ENCODE measurements at places on chromosomes 6 and 20.

GRCh38 chr6:44064089-44064947 is 62.9 kb downstream of the MRPL14 start:
- peak; percentile 92 for DNase-seq

DNA sequence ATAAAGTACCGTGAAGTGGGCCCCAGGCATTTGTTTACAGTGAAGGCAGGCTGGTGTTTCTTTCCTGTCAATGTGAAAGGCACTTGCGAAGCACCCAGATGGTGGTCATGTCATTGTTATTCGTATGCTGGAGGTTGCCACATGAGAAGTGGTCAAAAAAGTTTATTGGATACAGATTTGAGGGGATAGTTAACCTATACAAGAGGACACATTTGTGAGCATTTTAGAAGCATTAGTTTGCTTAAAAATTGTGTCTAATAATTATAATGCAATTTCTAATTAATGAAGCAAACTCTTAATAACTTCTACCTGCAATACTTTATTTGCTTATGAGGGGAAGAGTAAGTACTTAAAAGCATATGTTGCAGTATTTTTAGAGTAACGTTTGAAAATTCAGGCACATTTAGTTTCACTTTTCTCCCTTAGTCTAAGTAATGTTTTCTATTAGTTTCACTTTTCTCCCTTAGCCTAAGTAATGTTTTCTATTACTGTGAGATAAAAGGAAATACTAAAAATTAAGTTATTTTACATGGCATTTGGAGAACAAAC is 120.7 kb upstream of the CLDN20 start:
- peak; percentile 45 for DNase-seq

GRCh38 chr20:36744764-36745191 is 1.1 kb downstream of the NDRG3 start:
- DNase-seq: no peak

- DNase-seq: peak; percentile 44
Observed at GRCh38 chr20:8242066-8242465, 110.0 kb downstream of the PLCB1 start.

- DNase-seq: no peak
Observed at GRCh38 chr20:31962761-31963160, 5.2 kb upstream of the XKR7 start.

DNA sequence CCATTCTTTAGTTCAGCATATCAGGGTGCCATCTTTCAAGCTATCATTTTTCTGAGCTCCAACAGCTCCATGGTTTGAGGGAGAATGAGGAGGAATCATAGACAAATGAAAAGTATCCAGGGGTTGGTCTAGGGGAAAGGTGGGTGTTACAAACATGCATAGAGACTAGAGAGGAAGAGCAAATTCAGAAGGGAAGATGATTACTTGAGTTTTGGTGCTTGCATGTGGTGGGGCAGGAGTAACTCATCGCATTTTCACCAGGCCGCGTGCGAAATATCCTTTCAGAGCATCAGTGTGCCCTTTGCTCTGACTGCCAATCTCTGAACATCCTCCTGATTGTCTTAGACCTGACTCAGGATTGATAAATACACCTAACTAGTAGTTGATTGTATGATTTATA is 7.7 kb upstream of the BICRAL start:
- no peak for DNase-seq

GRCh38 chr20:62793757-62794006 is 2.6 kb upstream of the MRGBP start:
- DNase-seq: no peak

DNA sequence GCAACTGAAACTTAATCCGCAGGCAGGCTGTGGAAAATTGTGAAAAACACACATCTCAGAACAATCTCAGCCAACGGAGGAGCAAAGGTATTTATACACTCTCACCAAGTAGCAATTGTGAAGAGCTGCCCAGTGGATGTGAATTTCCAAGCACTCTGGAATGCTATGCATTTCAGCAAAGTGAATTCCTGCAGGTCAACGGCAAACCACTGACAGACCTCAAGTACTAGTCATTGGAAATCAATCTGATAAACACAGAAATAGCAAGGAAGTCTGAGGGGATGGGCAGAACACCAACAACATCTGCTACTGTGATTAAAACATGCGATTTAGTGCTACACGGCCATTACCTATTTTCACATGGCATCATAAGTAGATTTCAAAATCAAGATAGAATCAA is 429.1 kb downstream of the HTR1B start:
- peak; percentile 98 for DNase-seq

GRCh38 chr20:3406481-3407039 is 909 bp downstream of the DNAAF9 start:
- DNase-seq: peak; percentile 16

DNA sequence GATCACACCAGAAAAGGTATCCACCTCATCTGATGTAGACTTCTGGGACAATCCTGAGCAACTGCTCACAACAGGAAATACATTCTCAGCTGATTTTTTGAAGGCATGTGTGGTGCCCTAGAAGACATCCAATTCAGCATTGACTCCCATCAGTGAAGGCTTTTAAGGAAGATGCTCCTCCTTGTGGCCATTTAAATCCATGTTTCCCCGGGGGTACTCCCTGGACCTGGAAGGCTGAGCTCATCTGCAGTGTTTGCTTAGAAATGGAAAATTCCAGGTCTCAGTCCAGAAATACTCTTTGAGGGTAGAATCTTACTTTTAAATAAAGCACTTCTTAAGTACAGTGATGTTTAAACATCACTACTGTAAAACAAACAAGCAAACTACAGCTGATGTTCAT is 195.5 kb upstream of the PDE10A start:
- peak; percentile 63 for DNase-seq

DNA sequence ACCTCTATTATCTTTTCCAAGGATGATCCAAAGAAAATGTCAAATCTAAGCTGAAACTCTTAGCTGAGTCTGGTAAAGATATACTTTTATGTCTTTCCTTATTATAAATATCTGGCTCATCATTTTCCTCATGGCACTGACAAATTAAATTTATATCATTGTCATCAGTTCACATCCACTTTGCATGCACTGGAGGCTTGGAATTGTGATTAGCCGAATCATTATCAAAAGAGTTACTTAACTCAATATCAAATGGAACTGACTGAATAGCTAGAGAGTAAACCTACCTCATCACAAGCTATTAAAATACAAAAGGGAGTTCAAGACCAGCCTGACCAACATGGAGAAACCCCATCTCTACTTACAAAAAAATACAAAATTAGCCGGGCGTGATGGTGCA is 713.9 kb upstream of the MARCKS start:
- no peak for DNase-seq

- DNase-seq: no peak
Observed at GRCh38 chr20:23230766-23231385, 119.7 kb upstream of the NXT1 start.

GRCh38 chr6:119587537-119587936 is 238.0 kb upstream of the MAN1A1 start:
- DNase-seq: no peak

DNA sequence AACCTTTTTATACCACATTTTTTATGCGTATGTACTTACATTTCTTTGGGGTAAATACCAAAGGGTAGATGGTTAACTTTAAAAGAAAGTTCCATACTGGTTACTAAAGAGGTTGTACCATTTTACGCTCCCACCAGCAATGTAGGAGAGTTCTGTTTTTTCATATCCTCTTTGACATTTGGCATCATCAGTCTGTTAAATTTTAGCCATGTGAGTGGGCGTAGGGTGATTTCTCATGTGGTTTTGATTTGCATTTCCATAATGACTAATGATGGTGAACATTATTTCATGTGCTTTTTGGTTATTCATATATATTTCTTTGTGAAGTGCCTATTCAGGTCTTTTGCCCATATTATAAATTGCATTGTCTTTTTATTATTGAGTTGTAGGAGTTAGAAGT is 194.2 kb downstream of the PRL start:
- DNase-seq: no peak

DNA sequence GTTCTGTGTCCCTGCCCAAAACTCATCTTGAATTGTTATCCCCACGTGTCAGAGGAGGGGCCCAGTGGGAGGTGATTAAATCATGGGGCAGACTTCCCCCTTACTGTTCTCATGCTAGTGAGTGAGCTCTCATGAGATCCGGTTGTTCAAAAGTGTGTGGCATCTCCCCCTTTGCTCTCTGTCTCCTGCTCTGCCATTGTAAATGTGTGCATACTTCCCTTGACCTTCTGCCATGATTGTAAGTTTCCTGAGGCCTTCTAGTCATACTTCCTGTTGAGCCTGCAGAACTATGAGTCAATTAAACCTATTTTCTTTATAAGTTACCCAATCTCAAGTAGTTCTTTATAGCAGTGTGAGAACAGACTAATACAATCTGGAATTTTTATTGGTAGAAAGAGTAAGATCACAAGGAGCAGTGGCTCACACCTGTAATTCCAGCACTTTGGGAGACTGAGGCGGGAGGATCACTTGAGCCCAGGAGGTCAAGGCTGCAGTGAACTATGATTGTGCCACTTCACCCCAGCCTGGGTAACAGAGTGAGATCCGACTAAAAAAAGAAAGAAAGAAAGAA is 47.1 kb upstream of the SLC22A16 start:
- DNase-seq: no peak

DNA sequence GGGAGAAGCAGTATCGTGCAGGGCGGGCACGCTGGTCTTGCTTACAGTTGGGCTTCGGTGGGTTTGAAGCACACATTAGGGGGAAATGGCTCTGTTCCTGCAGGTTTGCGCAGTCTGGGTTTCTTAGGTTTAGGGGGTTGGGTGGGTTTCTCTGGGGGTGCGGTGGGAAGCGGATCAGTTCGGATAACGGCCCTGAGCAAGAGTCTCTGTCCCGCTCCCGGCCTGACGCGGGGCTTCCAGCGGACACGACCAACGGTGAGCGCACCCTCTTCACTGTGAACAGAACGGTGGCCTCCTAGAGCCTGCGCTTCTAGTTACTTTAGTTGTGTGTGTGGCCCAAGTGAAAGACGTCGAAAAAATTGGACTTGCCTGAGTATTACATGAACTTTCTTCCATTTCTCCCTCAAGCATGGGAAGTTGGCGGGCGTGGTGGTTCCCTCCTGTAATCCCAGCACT is 635 bp upstream of the ELOVL2 start:
- DNase-seq: no peak

- peak; percentile 26 for DNase-seq
Observed at GRCh38 chr20:62219992-62220665, at the start of gene HRH3. HRH3 (minus strand) TSS chr20:62220278; CDS start chr20:62219970, 308 bp downstream.

DNA sequence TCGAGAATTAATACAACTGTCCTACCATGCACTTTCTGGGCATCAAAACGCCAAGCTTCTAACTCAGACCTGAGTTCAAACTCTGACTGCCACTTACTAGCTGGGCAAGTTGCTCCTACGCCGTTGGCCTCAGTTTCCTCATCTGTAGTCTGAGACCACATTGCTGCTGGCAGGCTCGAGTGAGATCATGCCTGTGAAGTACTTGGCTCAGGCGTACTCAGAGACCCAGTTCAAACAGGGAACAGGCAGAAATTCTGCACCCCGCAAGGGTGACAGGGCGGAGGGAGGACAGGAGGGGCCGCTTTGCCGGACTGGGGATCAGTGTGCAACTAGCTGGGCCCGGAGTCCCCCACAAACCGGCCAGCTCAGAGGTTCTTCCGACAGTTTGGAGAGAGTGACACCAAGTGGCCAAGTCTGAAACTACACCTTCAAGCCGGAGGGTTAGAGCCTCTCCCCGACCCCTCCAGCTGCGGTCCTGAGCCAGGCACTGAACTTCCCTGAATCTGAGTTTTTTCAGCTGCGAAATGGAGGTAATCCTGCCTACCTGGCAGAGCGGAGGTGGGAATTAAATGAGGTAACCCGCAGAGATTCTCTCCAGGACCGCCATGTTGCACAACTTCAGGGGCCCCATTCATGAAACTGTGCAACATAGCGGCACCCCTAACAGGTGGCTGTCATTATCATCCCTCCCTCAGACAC is 46.0 kb upstream of the PTPN1 start:
- DNase-seq: peak; percentile 70

- peak; percentile 35 for DNase-seq
Observed at GRCh38 chr6:125232466-125232865, 69.3 kb downstream of the HDDC2 start.

GRCh38 chr6:166861961-166862286 is 94.4 kb downstream of the RNASET2 start:
- no peak for DNase-seq

DNA sequence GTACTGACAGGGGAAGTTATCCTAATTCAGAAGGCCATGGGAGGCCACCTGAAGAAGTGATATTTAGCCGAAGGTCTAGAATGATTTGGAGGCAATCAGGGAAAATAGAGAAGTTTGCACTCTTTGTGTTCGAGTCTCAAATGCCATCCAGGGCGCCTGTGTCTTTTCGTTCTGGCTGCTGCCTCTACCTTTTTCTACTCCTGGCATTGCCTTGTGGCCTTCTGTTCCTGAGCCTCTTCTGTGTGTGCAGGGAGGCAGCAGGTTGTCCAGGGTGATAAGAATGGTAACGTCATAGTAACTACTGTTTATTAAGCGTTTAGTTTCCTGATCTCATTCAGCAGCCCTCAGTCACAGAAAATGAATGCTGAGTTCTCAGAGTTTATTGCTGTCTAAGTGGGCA is 252.1 kb downstream of the FARS2 start:
- DNase-seq: no peak

GRCh38 chr20:62685781-62686555 is 22.7 kb upstream of the NTSR1 start:
- DNase-seq: no peak

- no peak for DNase-seq
Observed at GRCh38 chr6:45902984-45903383, 112.7 kb downstream of the CLIC5 start.

- no peak for DNase-seq
Observed at GRCh38 chr20:62293111-62293784, 9.5 kb upstream of the ADRM1 start.

GRCh38 chr6:139080255-139080920 is 51.8 kb downstream of the ABRACL start:
- no peak for DNase-seq

DNA sequence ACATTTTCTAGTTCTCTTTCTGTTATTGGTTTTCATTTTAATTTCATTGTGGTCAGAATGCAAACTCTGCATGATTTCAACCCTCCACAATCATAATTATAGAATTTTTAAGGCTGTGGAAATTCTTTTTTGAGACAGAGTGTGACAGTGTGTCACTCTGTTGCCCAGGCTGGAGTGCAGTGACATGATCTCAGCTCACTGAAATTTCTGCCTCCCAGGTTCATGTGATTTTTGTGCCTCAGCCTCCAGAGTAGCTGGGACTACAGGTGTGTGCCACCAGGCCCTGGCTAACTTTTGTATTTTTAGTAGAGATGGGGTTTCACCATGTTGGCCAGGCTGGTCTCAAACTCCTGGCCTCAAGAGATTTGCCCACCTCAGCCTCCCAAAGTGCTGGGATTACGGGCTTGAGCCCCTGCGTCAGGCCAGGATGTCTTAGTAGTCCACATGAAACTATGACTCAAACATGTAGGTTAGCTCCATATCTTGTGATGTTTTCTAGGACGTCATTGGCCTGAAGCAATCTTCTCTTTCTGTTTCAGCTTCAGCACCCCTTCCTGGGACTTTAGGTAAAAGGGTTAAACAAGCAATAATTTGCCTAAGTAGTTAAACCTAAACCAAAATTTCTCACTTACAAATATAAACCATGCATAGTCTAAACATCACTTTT is 47.4 kb upstream of the SAMD3 start:
- DNase-seq: no peak
